ENCODE measurements at places on chromosomes 12 and 14.
A peak's percentile ranks its signal among the peaks of the same experiment; 100 is the strongest.

DNA sequence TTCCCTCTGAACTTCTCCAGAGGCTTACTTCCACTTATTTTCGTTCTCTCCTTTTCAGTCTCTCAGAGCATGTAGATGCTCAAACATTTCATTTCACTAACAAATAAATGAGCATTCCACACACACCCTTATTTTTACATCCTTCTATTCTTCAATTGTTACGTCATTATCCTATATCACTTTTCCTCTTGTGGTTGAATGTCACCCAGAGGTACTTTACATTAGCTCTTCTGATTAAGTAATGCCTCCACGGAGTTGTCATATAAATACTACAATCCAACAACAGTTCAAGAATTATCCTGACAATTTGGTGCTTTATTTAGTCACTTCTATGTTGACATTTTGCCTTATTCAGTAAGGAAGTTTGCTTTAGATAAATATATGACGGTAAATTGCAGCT, 18.4 kb downstream of the FAR2 start:
- DNase-seq: no peak

DNA sequence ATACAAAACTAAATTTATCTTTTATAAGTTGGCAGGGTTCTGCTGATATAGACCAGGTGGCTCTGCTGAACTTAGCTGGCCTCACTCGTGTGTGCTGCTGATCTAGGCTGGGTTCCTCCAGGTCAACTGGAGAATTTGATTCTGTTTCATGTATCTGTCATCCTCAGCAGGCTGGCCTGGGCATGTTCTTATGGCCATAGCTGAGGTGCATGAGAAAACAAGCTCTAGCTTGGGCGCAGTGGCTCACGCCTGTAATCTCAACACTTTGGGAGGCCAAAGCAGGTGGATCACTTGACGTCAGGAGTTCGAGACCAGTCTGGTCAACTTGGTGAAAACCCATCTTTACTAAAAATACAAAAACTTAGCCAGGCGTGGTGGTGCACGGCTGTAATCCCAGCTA, 24.3 kb upstream of the BCL2L14 start:
- no peak for DNase-seq

DNA sequence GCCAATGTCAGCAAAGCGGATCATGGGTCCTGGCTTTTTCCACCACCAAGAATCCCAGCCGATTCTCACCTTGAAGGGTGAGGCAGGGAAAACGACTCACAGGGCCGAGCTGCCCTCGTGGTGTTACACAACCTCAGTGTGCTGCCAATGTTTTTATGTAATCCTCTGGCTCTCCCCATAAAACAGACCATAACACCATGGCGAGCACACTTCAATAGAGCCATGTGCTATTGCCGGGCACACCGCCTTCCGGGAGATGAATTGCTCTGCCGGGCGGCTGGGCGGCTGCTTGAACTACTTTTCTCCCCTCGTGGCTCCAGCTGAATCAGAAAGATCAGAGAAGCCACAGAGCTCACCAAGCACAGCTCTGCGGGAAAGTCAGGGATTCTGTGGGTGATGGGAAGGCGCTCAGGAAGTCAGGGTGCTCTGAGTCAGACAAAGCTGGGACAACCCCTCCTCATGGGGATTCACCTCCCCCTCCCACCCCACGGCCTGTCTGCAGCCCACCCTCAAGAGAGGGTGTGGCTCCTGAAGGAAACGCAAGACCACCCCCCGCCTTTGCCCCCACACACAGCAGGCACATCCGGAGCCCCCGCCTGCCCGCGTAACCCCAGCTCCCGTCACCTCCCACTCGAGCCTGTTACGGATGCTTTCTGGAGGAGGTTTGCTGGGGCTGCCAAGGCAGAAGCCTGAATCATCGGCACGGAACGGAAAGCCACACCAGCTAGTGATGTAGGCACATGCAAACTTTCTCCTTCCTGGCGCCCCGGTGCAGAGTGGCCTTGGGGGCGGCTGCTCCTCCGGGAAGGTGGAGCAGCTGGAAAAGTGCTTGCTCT, 1.8 kb downstream of the GALNT9 start:
- no peak for DNase-seq

- DNase-seq: peak; percentile 36
Observed at GRCh38 chr12:103441437-103442181, 54.2 kb downstream of the C12orf42 start.

DNA sequence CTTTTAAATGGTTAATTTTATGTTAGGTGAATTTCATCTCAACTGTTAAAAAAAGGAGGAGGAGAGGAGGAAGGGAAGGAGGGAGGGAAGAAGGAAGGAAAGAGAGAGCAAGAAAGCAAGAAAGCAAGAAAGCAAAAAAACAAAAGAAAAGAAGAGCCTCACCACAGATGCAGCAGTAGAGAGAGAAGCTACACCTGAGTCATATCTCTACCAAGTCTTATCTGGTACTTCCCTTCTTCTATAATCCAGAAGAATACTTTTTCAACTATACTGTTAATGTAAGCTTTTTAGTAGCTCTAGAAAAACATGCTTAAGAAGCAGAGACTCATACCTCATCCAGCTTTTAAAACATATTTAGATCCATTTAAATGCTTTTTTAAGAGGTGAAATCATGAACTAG, 5.6 kb upstream of the IL26 start:
- DNase-seq: no peak

DNA sequence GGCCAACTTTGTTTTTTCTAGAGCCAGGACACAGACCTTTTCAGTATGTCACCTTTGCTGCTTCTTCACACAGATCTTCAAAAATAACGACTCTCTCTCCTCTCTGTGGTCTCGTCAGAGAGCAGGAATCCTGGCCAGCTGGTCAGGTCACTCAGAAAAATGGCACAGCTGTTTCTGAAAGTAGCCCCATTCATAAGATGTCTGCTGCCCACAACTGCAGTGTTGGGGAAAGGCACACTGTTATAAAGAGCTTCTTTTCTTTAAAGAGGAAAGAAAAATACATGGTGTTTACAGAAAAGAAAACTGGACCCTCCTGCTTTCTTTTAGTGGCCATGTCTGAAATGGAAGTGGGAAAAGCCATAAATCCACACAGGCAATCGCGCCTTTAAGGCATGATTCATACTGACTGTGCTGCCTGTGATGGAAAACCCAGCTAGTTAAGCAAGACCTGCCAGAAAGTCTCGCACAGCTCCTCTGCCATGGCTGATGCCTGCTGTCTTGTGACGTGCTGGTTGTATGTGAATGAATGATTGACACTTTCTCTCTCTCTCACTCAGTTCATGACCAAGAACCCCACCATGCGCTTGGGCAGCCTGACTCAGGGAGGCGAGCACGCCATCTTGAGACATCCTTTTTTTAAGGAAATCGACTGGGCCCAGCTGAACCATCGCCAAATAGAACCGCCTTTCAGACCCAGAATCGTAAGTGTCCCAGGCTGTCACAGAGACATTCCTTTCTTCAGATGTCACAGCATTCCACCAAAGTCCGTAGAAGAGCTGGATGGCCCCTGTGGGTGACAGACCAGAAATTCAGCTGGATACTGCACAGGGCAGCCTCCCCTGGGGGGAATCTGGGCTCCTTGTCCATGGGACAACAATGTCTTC, 147.9 kb upstream of the HIF1A start:
- DNase-seq: no peak

- no peak for DNase-seq
Observed at GRCh38 chr12:33710548-33710947, 270.9 kb upstream of the SYT10 start.

DNA sequence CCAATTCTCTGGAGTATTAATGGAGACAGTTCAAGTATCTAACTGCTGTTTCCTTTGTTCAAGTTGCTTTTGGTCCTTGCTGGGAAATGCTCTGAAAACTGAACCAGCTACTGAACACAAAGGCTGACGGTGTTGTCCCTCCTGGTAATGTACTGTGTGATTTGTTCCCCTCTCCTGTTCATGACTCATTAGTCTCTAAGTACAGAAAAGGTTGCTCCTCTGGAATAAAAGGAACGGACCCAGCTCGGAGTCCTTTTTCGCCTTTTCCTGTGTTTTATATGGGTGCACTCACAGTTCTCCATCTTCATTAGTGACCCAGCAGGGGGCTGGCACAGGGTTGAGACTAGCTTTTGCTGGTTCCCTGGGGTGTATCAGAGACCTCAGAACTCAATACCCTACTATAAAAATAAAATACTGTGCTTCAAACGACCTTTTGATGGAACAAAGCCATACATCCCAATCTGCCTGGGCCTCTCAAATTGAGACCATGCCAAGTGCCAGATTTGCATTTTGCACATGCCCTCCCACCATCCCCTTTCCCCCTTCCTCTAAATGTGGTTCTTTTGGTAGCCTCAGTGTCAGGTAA, 269.7 kb downstream of the RAD51B start:
- no peak for DNase-seq

- no peak for DNase-seq
Observed at GRCh38 chr12:47828976-47829482, 9.3 kb upstream of the HDAC7 start.

DNA sequence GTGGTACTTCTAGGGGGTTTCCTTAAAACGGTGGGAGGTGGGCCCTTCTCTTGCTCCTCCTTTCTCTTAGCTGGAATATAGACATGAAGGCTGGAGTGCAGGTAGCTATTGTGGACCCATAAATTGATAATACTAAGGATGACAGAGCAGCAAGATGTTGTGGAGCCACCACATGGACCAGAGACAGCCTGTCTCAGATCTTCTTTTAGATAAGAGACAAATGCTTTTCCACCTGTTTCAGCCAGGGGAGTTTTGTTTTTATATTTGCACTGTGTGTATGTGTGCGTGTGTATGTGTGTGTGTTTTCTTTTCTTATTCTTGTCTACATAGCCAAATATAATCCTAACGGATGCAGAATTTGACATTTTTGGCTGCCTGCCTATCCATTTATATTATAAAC, 62.9 kb upstream of the HIF1A start:
- no peak for DNase-seq

GRCh38 chr14:72758420-72758819, 135.5 kb downstream of the DPF3 start:
- no peak for DNase-seq

- DNase-seq: no peak
Observed at GRCh38 chr14:92503756-92504491, 9.7 kb upstream of the RIN3 start.

- no peak for DNase-seq
Observed at GRCh38 chr14:59897757-59898383, 22.1 kb upstream of the LRRC9 start.

DNA sequence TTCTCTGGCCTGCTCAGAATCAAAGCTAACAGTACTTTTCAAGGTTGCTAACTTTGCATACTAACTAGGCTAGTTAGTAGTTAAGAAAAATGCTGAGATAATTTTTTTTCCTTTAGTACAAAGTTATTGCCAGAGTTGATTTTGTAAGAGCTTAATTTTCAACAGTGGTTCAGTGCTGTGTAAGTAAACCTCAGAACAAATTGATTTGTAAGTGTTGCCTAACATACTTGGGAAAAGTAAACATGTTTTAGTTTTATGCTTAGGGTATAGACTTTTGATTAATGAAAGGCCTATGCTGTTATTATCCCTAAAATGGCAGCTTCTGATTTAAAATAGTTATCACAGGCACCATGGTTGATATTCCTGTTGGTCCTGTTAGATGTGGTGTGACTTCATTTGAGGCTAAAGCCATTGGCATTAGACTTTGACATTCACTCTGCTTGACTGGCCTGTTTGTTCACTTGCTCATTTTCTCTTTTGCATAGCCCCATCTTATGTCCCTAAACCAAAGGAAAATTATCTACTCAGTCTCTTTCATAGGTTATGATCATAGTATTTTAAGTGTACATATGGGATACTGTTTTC, 5.2 kb downstream of the CMAS start:
- DNase-seq: no peak

DNA sequence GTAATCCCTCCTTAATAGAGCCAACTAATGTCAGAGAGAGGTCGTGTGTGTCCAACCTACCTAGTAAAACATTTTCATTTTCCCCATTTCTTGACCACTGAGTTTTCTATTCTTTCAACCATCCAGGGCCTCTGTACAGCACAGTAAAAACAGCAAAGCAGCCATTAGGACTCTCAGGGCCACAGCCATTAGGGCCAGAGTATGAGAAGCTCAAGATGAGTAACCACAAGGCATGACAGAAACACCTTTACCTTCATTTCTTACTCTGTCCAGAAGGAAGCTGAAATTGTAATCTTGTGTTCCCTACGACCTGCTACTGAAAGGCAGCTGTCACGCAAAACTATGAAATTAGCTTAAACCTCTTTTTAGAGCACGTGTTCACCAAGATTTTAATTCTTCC, 2.3 kb downstream of the SPPL3 start:
- DNase-seq: no peak

DNA sequence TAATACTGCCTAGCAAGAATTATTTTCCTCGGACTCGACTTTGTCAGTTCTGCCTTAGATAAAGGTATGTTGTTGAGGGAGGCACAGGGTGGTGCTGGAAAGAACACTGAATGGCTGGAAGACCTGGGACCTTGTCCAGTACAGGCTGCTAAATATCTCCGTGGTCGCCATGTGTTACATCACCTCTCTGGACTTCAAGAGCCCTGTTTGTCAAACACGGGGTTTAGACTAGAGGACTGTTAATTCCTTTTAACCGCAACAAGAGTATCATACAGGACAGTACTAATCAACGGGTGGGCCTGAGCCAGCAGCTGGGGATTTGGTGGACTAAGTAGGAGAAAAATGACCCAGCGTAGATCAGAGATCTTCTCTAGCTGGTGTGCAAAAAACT, 476.3 kb downstream of the LRIG3 start:
- no peak for DNase-seq

DNA sequence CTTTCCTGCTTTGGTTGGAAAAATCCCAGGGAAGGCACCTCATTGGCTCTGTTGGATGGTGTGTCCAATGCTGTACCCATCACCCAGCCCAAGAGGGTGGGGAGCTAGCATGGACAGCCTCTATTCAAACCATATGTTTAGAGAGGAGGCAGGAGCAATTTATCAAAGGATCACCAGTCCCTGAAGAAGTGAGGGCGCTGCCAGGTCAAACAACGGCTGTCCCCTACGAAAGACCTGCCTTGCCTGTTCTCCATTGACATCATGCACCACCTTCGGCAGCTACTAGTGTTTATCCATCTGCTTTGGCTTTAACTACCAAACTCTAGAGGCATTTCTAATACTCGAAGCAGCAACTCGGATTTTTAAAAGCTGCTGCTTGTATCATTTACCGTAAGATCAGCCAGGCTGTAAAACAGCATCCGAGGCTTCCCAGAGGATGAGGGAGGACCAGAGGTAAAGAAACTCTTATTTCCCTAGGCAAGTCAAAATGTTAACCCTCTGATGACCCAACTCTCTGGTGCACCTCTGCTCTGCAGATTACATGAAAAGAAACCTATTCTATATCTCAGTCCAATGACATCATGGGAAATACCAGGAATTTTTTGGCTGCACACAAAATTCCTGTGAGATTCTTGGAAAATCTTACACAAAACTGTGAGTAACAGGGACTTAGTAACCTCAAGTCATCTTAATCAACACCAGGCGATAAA, 720.9 kb upstream of the TBX3 start:
- no peak for DNase-seq

DNA sequence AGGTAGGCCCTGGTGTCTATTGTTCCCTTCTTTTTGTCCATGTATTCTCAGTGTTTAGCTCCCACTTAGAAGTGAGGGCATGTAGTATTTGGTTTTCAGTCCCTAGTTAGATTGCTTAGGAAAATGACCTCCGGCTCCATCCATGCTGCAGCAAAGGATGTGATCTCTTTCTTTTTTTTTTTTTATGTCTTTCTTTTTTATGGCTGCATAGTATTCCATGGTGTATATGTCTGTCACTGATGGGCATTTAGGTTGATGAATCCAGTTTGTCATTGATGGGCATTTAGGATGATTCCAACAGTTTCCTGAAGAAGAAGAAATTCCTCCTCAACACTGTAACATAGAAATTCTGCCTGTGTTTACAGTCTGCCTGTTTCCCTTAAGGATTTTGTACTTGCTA, 231.1 kb downstream of the CCDC91 start:
- DNase-seq: no peak

GRCh38 chr12:95630496-95630895, 79.2 kb upstream of the USP44 start:
- no peak for DNase-seq

GRCh38 chr12:33551006-33551405, 111.4 kb upstream of the SYT10 start:
- DNase-seq: no peak
